Karpas-422 (cell line): ENCODE measurements at places on chromosomes 3 and 15. TPM values are rescaled to one million over a fixed set of nuclear protein-coding genes. Genes with fewer than 3 reads are reported as not detected.

ERICH6 gene
- total RNA-seq, result 0.22 TPM in 1 of 2 replicates, not detected in the other

DNA sequence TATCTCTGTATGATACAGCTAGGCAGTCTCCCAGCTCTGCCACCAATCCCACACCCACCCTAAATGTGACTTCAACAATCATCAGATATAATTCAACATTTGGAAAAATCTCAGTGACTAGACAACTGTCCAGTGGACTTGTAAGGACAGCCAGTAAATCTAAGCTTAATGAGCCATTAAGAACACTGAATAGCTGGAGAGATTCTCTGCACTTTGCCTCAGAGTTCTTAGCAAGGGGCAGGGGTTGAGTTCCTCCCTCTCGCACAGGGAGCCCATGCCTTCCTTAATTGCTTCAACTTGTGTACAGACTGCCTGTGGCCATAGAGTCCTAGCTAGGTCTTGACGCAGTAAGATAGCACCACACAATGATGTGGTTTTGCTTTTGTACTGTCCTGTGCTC lies 15.6 kb downstream of the MEX3B start:
- H3K36me3 ChIP-seq, result no peaks in the 10 kb centered on the region
- H3K27me3 ChIP-seq, result no peaks in the 10 kb centered on the region
- H3K27ac ChIP-seq, result no peak overlapping the region
- no peaks in the 10 kb centered on the region for H3K4me1 ChIP-seq

DNA sequence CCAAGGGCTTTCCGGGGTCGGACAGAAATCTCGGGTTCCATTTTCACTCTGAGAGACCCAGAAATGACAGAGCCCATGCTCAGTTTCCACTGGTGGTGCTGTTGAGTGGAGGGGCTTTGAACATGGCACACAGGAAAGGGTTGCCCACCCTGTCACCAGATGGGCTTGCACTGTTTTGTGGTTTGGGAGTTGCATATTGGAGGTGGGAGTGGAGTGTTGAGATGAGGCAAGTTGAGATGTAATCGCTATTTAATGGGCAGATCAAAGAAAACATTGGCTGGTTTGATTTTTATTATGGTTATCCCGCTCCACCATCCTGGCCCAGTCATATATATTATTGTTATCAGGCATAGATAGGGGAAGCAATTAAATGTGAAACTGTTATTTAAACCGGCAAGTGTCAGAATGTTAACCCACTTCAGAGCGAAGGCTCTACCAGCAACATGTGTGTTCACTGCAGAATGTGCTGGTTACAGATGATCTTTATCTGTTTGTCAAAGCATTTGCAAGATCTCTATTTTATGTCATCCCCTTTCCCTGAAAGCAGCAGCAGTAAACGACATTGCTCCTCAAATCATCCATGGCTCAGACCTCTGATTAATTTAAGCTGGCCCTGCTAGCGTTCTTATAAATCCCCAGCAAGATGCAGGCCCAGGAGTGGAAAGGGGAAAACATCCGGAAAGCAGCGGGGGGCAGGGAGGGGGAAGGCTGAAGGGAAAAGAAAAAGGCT lies 58.3 kb upstream of the TSEN2 start:
- no peak for DNase-seq
- H3K27ac ChIP-seq, result no peak overlapping the region
- H3K27me3 ChIP-seq, result no peaks in the 10 kb centered on the region
- H3K4me1 ChIP-seq, result no peaks in the 10 kb centered on the region
- no peak overlapping the region for H3K4me3 ChIP-seq

NAALADL2 gene
- 0.29 TPM in 1 of 2 replicates, not detected in the other for total RNA-seq

DNA sequence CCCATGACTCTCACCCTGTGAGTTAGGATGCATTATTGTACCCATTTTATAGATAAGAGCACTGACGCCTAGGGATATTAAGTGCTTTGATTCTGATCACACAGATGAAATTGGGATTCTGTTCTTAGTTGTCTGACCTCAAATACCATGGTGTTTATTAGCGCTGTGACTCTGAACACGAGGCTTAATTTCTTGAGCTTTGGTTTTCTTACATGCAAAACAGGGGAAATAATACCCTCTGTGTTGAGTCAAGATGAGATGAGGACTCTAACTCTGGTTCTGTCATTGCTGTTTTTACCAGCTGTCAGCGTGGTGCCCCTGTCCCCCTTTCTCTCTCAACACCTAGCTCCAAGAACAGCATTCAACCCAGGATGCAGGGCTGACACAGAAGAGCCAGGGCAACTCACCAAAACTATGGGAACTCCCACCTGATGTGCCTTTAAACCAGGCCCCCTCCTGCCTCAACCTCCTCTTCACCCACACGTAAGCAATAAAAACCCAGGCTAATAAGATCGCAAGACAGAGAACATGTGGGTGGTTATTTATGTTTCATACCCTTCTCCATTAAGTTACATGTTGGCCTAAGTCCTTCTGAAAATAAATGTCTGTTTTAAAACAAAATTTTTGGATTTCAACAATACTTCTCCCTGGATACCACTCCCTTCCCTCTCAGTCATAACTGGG lies 100.1 kb upstream of the SPATA12 start:
- DNase-seq, result no peak
- H3K4me1 ChIP-seq, result peaks cover 42% of the 10 kb centered on the region
- no peak overlapping the region for H3K4me3 ChIP-seq
- H3K27ac ChIP-seq, result no peak overlapping the region
- H3K27me3 ChIP-seq, result no peaks in the 10 kb centered on the region

- H3K27ac ChIP-seq, result no peak overlapping the region
- H3K4me1 ChIP-seq, result no peaks in the 10 kb centered on the region
- peak; percentile 70 for DNase-seq
- no peak overlapping the region for H3K4me3 ChIP-seq
- H3K36me3 ChIP-seq, result no peaks in the 10 kb centered on the region
Observed at GRCh38 chr3:171328419-171329082, 131.7 kb downstream of the TNIK start.

DNA sequence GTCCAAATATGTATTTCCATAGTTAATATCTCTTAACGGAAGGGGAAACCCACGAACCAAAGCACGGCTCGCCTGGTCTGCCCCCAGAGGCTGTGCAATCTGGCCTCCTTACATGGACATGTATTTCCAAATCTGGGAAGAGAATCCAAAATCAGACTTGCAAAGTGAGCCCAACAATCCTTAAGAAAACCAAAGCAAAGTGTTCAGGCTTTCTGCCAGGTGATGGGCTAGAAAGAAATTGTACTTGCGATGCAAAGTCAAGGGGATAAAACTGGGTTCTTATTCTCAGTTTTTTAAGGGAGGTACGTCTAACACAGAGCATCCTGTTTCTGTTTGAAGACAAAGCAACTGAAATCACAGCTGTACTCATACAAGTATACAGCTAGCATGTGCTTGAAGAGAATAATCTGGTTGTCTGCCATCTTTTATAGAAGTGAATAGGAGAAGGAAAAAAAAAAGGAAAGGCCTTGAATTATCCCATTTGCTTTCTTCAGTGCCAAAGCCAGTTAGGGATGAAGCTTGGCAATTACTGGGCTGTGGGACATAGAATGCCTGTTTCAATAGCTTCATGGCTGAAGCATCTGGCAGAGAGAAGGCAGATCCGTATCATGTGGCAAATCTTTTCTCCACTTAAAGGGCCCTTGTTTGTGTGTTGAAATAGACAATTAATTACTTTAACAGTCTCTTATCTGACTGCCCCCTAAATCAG lies 48.4 kb downstream of the LRIG1 start:
- H3K4me3 ChIP-seq, result no peak overlapping the region
- peaks cover 97% of the 10 kb centered on the region for H3K4me1 ChIP-seq
- H3K27me3 ChIP-seq, result no peaks in the 10 kb centered on the region
- peaks cover 4% of the 10 kb centered on the region; the same call in 1 of the 2 replicates for H3K36me3 ChIP-seq

MYH15 gene
- 0.18 TPM in 1 of 2 replicates, not detected in the other for total RNA-seq

- no peak for DNase-seq
- no peak overlapping the region for H3K27ac ChIP-seq
- no peaks in the 10 kb centered on the region for H3K36me3 ChIP-seq
- no peaks in the 10 kb centered on the region for H3K4me1 ChIP-seq
- no peaks in the 10 kb centered on the region for H3K27me3 ChIP-seq
Observed at GRCh38 chr3:126962756-126963155, 20.2 kb upstream of the PLXNA1 start.

DNA sequence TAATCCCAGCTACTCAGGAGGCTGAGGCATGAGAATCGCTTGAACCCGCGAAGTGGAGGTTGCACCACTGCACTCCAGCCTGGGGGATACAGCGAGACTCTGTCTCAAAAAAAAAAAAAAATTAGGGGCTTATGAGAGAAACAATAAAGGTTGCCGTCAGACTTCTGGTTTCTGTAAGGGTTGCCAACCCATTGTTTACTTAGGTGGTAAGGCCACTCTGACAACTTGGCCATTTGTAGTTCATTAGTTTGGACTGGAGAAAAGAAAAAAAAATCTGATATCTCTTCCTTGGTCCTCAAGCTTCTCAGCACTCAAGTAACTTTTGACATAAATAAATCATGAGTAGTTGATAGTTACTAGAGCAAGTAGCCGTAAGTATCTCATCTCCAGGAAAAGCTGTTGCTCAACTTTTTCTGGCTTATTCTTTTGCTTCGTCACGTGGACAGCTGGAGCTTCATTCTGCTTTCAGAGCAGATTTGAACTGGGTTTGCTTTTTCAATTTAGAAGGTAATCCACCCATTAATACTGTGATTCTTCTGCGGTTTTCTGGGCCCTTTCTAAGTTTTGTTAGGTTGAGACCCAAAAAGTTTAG lies 9.4 kb downstream of the SNX1 start:
- no peak for DNase-seq
- peaks cover 5% of the 10 kb centered on the region; the same call in 1 of the 2 replicates for H3K4me1 ChIP-seq
- no peaks in the 10 kb centered on the region for H3K27me3 ChIP-seq
- H3K4me3 ChIP-seq, result no peak overlapping the region

DNA sequence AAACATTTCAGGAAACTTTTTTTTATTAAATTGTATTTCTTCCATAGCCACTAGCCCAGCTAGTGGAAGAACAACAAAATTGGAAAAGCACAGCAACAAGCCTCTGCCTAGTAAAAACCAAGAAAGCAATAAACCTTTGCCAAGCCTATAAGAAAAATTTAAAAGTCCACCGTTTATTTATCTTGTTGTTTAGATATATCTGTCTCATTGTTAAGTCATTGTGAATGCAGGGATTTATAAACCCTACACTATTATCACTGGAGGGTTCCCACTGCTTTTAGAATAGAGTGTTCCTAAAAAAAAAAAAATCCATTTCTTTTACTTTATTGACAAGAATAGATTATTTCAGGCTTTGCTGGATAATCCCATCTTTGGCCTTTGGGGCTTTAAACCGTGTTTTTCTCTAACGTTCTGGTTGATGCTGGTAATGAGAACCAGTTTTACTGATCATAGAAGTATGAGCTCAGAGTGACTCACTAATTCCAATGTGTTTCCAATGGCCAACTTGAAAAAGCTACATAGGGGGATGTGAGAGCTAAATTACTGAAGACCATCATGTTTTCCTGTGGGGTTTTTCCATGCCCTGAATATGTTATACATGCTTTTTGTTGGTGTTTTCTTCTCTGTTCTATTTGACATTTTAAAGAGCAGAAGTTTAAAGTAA lies 634.1 kb downstream of the RBMS3 start:
- no peak for DNase-seq
- no peak overlapping the region for H3K4me3 ChIP-seq
- H3K4me1 ChIP-seq, result no peaks in the 10 kb centered on the region
- no peaks in the 10 kb centered on the region for H3K36me3 ChIP-seq

TM2D3 gene
- 22.7 and 42.2 TPM in 2 replicates for total RNA-seq

GALK2 gene
- 27.0 and 33.0 TPM in 2 replicates for total RNA-seq

DNA sequence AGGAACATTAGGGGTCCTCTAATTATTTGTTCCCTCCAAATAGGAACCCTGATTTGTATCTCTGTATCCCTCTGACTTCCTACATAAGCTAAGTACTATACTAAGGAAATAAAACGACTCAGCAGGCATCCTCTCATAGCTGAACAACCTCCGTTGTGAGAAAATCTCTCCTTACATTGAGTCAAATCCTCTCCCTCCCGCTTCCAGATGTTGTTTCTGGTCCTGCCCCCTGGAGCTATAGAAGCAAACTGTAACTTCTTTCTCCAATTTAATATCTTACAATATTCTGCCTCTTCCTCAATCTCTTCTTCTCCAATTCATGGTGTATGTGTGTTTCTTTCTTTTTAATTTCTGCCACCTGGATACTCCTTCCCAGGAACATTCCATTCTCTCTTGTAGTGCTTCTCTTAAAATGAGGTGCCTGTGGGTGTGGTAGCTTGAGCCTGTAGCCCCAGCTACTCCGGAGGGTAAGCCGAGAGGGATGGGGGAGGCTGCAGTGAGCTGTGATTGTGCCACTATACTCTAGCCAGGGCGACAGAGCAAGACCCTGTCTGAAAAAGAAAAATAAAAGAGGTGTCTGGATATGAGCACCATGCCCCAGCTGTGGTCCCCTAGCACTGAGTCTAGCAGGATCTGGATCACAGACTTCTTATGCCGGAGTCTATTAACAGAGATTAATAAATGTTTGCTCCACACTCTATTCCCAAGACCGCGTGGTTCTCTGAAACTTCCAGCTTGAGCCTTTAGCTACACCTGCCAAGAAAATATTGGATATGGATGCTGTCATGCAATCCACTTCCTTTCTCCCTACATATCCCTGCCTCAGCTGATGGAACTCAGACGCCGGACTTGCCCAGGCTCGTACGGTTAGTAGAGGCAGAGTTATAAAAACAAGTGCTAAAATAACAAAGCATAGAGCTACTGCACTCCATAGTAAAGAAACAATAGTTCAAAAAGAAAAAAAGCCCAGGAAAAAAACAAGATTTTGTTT lies 42.9 kb upstream of the NEO1 start:
- no peaks in the 10 kb centered on the region for H3K36me3 ChIP-seq
- H3K4me1 ChIP-seq, result peaks cover 24% of the 10 kb centered on the region
- DNase-seq, result no peak
- H3K4me3 ChIP-seq, result no peak overlapping the region
- no peak overlapping the region for H3K27ac ChIP-seq

DNA sequence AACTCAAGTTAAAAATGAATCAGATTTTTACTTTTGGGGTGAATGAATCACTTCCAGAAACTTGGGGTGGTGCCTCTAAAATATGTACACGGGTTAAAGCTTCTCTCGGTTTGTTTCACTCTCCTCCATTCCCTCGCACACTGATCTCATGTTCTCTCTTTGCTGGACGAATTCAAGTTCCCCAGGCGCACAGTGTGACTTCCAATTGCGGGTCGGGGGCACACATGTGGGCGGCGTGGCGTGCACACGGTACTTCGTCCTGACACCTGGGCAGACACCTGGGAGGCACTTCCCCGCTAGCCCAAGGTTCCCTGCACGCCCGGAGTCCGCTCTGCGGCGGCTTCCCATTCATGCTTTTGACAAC lies 692 bp downstream of the SCAANT1 start:
- peaks cover 39% of the 10 kb centered on the region for H3K36me3 ChIP-seq
- peak; percentile 85 for DNase-seq
- peak overlapping the region; percentile 83 for H3K4me3 ChIP-seq
- H3K4me1 ChIP-seq, result peaks cover 52% of the 10 kb centered on the region
- peak overlapping the region; percentile 66 for H3K27ac ChIP-seq

GRCh38 chr15:25173241-25174028 lies 218.6 kb downstream of the SNRPN start:
- H3K27me3 ChIP-seq, result no peaks in the 10 kb centered on the region
- no peak for DNase-seq
